ENCODE measurements at places on chromosomes 3 and 15.
A peak's percentile ranks its signal among the peaks of the same experiment; 100 is the strongest.

GRCh38 chr15:73934281-73934680 lies 8.0 kb downstream of the LOXL1 start:
- DNase-seq: no peak

DNA sequence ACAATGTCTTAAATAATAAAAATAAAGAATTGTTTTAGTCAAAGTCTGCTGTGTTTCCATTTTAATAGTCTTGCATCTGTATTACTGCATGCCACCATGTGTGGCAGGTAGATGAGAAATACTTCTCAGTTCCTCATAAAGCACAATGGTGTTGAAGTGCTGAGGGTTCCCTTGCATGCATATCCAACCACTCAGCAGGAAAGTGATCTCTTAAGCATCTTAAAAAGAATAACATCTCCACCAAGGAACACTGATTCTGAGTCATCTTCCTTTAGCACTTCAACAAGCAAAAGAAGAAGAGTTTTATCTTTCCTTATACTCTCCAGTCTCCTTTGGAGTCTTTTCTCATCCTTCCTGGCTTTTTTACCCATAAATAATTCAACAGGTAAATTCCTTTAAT lies 602.0 kb downstream of the TBL1XR1 start:
- DNase-seq: no peak

DNA sequence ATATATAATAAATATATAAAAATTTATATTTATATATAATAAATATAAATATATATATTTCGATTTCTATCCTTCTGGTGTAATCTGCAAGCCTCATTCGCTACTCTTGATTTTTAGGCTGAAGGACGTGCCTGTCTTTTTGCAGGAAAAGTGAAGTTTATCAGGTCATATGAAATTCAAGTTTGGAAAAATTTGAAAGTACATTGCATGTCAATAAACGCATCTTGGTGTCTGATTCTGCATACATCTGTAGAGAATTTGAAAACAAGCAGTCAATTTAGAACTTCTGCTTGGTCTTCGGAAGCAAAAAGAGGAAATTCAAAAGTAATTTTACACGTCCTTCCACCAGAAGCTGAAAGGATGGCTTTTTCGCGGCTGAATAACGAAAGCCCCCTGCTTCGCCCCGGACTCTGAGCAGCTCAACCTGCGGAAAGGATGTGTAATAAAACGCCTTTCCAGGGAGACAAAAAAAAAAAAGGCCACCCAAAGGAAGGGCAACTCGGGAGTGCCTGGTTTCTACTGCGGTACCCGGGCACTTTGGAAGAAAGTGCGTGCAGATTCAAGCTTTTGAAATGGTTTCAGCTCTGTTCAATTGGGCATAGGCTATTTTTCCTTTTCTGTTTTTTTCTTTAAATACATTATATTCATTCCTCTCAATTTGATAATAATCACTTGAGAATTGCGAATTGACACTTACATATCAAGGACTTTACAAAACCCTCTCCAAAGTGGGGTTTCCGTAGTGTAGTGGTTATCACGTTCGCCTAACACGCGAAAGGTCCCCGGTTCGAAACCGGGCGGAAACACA lies 1.5 kb upstream of the MYNN start:
- DNase-seq: peak; percentile 59

- DNase-seq: no peak
Measured at GRCh38 chr3:5116538-5116937, 5.6 kb upstream of the ARL8B start.

DNA sequence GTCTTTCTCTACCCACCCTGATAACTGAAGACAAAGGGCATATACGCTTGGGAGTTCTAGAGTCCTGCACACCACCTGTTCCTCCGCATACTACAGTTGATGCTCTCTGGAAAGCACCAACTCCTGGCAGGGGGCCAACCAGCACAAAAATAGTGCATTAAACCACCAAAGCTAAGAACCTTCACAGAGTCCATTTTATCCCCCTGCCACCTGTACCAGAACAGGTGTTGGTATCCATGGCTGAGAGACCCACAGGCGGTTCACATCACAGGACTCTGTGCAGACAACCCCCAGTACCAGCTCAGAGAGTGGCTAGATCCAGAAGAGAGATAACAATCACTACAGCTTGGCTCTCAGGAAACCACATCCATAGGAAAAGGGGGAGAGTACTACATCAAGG lies 114.4 kb upstream of the POU1F1 start:
- no peak for DNase-seq

GRCh38 chr3:190266265-190266912 lies 55.9 kb downstream of the CLDN1 start:
- no peak for DNase-seq
